ENCODE measurements at places on chromosomes 12 and 14.

- DNase-seq: no peak
These were observed 30.9 kb downstream of the NT5DC3 start for GRCh38 chr12:103810111-103810510.

DNA sequence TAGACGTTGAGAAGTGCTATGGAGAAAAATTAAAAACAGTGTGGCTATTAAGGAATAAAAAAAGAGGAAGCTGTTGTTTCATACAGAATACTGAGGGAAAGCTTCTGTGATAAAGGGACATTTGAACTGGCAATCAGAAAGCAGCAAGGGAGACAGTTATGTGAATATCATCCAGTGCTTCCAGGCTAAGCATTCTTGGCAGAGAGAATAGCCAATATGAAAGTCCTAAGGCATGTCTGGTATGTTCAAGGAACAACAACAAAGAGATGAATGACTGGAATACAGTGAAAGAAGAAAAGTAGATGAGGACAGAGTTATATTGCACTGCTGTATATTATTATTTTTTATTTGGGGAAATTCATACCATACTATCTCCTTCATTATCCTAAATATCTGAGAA, 23.9 kb downstream of the SCAF11 start:
- DNase-seq: no peak

GRCh38 chr12:4026517-4026916, 153.3 kb upstream of the PARP11 start:
- DNase-seq: no peak

DNA sequence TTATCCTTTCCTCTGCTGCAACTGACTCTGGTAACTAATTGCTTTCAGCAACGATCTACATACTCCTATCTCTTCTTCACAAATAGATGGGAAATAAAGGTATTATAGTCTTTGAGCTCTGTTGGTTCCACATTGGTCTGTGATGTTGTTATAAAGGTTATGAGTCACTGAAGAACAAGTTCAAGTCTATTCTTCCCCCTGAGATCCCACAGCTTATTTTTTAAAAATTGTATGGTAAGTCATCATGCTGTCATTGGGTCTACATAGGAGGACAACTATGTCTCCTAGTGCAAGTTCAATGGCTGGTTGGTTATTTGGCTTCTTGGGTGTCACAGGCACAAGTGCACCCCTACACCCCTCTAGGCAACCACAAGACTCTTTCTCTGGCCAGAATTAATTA, 49.6 kb upstream of the PTCSC3 start:
- DNase-seq: no peak

GRCh38 chr12:67690656-67691055, 42.1 kb downstream of the DYRK2 start:
- no peak for DNase-seq

DNA sequence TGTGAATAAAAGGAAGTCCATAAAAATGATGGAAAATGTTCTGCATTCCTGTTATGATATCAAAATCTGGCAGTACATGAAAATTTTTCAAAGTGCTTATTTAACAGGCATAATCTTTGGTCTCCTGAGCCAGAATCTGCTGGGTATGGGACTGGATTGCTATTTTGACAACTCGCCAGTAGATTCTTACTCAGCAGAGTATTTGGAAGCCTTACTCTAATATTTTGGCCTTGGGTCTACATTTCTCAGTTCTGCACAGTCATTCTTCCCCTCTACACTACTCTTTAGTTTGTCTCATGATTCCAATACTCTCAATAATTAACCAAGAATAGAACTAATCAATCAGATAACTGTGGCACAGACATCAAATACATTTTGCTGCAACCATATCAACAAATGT, 1.1 kb upstream of the SLCO1B1 start:
- no peak for DNase-seq

DNA sequence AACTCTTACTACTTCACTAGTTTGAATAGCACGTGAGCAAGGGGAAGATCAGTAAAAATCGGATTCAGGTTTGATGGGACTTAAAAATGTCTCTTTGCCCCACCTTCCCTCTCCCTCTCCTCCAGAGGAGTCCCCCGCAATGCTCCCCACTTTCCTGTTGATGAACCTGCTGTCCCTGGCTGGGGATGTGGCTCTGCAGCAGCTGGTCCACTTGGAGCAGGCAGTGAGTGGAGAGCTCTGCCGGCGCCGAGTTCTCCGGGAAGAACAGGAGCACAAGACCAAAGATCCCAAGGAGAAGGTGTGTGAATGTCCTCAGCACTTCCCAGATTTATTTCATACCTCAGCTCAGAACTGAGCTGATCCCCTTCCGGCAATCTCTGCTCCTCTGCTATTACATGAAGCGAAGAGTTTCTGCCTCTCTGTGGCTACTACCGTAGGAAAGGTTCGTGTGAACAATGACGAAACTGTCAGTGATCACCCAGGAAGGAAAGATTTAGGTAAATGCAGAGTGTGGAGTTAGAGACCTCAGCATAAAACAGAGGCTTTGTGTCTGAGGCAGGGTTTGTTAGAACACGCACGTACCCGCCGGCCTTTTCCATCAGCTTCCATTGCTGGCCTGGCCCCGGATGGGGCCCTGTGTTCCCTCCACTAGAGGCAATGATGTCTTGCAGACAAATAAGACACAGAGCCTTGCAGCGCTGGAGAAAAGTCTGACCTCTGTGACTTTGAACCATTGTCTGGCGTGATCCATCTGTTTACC, 7.4 kb upstream of the GAPDH start:
- DNase-seq: no peak

GRCh38 chr12:40989785-40990184, 198.3 kb upstream of the PDZRN4 start:
- DNase-seq: no peak

- no peak for DNase-seq
These were observed 79.0 kb downstream of the WDR20 start for GRCh38 chr14:102218688-102219087.

DNA sequence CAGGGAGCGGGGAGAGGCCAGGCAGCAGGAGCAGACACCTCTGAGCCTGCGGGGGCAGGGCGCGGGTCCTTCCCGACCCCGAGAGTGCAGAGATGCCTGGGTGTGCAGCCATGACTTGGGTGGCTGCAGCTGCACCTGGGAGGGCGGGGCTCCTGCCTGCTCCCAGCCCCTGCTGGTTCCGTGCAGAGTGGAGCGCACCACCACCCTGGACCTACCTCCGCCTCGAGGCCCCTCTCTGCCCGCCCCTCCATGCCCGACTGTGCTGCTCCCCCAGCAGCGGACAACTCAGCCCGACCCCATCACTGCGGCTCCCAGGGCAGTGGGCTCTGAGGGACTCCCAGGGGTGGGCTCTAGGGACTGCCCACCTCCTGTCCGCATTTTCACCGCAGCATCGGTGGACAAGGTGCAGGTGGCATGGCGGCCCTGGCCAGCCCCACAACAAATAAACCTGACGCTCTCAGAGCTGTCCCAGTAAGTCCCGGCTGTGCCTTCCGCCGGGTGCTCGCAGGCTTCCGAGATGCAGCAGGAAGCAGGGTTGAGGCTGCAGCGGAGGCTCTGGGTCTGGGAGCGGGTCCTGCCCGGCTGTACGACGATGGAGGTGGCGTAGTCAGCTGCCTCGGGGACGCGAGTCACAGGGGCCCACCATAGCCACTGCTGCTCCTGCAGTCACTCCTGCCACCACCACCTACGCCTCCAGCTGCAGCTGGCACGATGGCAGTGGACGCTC, 392.0 kb upstream of the CCDC196 start:
- no peak for DNase-seq

GRCh38 chr12:4441355-4442335, 4.0 kb downstream of the FGF6 start:
- DNase-seq: no peak

DNA sequence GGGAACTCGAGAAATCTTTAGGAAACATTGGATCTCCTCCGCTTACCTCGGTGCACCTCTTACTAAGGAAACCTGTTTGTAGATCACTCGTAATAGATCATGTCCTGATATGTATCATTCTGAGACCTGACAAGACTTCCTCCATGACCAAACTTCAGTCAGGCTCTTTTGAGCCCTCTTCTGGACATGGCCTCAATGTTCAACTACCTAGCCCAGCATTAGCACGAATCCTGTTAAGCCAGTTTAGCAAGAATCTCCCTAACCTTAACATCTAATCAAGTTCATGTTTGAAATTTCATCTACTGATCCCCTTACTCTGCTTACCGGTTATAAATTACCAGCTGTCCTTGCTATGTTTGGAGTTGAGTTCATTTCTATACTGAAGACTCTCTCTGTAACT, 713.9 kb upstream of the USP15 start:
- DNase-seq: no peak

GRCh38 chr12:75747572-75748021, 236.2 kb upstream of the KRR1 start:
- no peak for DNase-seq

DNA sequence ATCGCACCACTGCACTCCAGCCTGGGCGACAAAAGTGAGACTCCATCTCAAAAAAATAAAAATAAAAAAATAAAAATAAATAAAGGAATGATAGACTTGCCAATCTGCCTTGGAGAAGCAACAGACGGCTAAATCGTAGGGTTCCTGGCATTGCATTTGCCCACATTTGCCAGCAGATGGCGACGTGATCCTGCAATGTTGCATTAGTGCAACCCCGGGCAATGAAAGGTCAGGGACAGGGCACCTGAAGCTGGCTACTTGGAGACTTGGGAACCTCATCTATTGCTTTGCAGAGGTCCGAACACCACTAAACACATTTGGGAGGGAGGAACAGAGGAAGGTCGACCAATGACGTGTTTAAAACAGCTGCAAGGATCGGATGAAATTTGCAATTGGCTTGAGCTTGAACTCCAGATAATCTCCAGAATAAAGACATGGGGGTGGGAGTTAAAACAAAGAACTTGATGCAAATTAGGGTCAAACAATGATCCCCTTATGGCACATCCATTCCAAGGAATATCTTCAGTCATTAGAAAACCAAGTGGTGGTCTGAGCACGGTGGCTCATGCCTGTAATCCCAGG, 34.6 kb downstream of the SPRING1 start:
- peak; percentile 61 for DNase-seq

GRCh38 chr12:61536525-61536924, 723.7 kb upstream of the USP15 start:
- no peak for DNase-seq

DNA sequence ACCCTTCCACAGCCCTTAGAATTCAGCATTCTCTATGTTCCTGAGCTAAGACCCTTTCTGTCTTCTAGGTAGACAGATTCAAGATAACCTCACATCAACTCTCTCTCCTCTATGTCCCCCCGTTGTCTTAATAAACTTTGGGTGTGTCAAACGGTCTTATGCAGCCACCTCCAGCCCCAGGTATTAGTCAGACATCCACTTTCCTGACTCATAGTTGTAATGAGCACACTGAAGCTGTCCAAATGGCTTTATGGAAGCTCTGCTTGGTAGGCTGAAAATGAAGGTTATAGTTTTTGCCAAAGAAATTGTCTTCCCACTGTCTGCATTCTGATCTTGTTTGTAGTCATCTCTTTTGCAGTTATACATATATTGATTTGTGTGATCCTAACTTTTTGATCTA, 482.0 kb downstream of the RMST start:
- DNase-seq: no peak

DNA sequence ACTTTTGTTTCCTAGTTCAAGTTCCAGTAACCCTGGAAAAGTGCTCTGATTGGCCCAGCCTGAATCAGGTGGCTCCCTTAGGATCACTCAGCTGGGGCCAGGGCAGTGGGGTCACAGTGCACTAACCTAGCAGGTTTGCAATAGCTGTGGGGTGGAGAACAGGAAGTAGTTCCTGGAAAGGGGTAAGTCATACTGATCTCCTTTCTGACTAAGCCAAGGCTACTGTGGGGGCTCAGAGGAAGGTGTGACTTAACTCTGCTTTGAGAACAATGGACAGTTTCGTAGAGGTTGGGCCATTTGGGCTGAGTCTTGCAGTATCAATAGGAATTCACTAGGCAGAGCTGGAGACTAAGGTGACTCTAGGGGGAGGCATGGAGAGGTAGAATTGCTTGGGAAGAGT, 89.4 kb downstream of the KIF26A start:
- DNase-seq: no peak

DNA sequence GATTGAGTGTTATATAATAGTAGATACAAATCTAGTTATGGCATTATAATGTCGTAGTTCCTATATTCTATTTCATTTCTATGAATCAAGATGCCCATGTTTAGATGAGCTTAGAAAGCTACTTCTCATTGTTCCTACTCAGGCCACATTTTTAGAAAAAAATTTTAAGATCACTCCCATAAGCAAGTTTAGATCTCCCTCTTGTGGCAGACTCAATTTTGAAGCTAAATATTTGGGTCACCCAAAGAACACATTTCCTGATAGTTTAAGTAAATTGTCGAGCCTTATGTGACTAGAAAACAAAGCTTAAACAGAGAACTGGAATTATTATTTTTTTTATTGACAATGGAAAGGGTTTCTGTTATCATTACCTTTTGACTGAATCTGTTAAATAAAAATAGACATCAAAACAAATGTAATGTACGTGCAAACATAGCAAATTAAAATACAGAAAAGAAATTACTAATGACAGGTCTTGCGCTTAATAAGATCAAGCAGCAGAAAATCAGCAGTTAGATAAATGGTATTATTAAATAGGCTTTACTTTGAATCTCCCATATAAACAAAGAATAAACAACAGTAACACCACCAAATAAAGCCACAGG, 180.2 kb downstream of the ACSS3 start:
- no peak for DNase-seq

DNA sequence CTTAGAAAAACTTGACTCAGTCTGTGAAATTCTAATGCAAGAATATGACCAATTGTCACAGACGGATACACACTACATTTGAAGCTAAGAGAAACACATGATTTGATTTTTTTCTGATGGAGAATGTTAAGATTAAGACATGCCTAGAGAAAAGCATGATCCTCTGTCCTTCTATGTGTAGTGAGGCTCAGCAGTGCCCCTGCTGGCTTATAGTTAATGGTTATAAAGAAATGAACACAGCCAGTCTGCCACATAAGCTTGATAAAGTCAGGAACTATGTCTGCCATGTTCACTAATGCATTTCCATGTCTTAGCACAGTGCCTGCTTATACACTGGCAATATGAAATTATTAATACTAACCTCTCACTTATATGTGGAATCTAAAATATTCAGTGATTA, 168.1 kb upstream of the DAAM1 start:
- DNase-seq: peak; percentile 10

All from HuH-7 (cell line).